Non-pigmented ciliary epithelial cell (primary cell): ENCODE measurements at places on chromosomes 7 and 10.

DNA sequence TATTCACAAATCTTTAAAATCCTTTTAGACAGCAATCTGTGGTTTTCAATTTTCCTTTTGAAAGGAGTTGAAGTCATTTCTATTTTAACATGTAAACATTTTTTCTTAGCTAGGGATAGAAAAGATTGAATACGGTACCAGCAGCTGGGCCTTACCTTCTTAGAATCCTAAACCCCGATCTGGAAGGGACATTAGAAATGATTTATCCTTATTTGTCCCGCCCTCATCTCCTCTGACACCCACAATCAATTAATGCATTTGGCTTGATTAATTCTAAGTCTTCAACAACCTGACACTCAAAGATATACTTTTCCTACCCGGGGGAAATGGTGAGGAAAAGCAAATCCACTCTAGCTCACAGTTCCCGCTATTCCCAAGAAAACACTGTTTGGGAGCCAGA, 100.4 kb downstream of the SORCS1 start:
- DNase-seq = no peak

GRCh38 chr10:89853781-89854191, 152.4 kb downstream of the KIF20B start:
- no peak for DNase-seq

- DNase-seq = no peak
Measured at GRCh38 chr10:88288320-88289059, 294.6 kb downstream of the RNLS start.

GRCh38 chr10:132335189-132336063, 3.4 kb downstream of the LRRC27 start:
- DNase-seq = no peak

DNA sequence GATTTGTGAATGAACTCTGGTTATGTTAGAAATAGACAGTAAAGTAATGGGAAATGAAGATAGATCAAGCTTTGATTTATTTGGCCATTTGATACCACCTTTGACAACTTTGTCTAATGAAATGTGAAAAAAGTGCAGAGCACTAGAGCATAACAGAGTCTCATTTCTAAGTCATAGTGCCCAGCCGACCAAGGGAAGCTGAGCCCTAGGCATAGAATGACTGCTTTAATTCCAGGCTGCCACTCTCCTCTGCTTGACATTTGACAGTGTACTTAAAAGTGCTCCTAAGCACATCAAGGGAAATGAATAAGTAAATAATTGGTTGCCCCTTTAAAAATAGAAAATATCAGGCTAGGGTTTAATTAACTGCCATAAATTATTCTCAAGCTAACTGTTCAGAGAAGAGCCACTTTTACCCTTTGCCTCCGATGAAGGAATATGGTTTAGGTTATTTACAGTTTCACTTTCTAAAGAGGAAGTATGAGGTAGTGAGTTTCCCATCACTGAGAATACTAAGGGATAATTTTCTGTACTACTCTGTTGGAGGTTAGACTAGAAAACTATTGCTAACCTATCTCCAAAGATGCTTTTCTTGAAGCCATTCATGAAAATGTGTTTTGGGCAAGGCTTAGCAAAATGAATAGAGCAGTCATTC, 591.6 kb downstream of the REEP3 start:
- no peak for DNase-seq

- DNase-seq = no peak
Measured at GRCh38 chr7:155216475-155217272, 81.0 kb upstream of the INSIG1 start.

DNA sequence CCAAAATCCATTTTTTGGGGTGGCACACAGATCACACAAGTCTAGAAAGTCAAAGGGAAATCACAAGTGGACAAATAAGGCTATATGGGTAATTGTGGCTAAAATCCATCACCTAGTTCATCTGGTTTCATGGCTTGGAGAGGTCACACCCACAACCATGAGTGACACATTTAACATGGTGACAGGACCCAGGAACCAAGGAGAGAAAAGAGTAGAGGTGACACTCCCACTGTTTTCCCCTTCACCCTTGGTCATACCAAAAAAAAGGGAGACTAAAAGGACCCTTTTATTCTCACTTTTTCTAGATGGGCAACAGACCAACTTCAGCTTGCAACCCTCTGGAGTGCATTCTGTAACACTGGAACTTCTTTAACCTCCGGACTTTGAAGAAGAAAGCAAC, 46.2 kb upstream of the ZNF107 start:
- no peak for DNase-seq
